IMR-90 (cell line): ENCODE measurements at places on chromosomes 5 and 9. TPM values are rescaled to one million over a fixed set of nuclear protein-coding genes. Genes with fewer than 3 reads are reported as not detected.

SLC36A2 gene
- not detected in 2 replicates for total RNA-seq

CSF1R gene
- total RNA-seq: under 0.01 and 0.36 TPM in 2 replicates

CLK4 gene
- total RNA-seq: 8.2 and 14.4 TPM in 2 replicates

CCDC183 gene
- under 0.01 TPM in 1 of 2 replicates, not detected in the other for total RNA-seq

NKD2 gene
- total RNA-seq: not detected in 2 replicates

IL9 gene
- not detected in 2 replicates for total RNA-seq

GABBR2 gene
- 19.4 and 20.3 TPM in 2 replicates for total RNA-seq

BTNL9 gene
- not detected in 2 replicates for total RNA-seq

CBY3 gene
- 0.18 TPM in 1 of 2 replicates, not detected in the other for total RNA-seq

ACTBL2 gene
- total RNA-seq: 1.6 and 1.7 TPM in 2 replicates

NOXA1 gene
- total RNA-seq: not detected in 2 replicates

SPINK1 gene
- total RNA-seq: not detected in 2 replicates

GRM6 gene
- total RNA-seq: not detected in 2 replicates

ARHGEF37 gene
- total RNA-seq: 0.28 and 0.54 TPM in 2 replicates

LURAP1L gene
- total RNA-seq: 6.1 and 7.2 TPM in 2 replicates

SNX24 gene
- total RNA-seq: 13.8 and 21.7 TPM in 2 replicates

GGTA1 gene
- total RNA-seq: not detected in 2 replicates

AGXT2 gene
- not detected in 2 replicates for total RNA-seq
